Fibroblast of villous mesenchyme (primary cell): ENCODE measurements at places on chromosomes 3 and 15. TPM values are rescaled to one million over a fixed set of nuclear protein-coding genes. Genes with fewer than 3 reads are reported as not detected.

DNA sequence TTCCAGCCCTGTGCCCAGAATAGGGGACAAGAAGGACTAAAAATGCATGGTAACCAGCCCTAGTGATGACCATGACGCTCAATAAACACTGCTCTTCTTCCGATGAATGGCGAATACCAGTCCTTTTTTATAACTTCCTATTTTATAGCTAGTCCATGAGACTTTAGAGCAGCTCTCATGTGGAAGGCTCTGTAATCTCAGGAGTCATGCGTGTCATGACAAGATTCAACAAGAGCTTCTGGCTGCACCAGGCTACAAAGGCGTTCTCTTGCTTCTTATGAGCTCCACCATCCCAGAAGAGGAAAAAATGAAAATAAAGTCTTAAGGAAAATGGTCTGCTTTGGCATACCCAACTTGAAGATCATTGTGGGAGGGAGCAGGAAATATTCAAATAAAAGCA, 141.0 kb downstream of the TMCO5A start:
- DNase-seq = no peak

The INKA1 gene
- total RNA-seq = 4.7 and 11.0 TPM in 2 replicates

The NRROS gene
- total RNA-seq = under 0.01 and 0.32 TPM in 2 replicates

The PDZRN3 gene
- 32.5 and 33.7 TPM in 2 replicates for total RNA-seq

DNA sequence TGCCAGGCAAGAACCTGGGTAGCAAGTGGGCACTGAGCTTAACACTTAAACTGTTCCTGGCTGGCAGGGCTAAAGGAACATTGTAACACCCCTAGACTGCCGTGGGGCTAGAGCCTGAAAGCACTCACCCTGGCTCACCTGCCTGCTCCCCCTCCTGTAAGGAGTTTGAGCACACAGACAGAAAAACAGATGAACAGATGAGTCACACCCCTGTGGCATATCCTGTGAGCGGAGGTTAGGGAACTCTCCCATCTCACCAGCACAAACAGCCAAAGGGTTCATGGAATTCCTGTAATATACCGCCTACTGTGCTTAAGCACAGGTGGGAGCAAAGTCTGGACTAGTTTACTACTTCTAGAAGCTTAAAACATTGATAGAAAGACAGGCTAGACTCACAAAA, 300.1 kb downstream of the ROBO1 start:
- DNase-seq = no peak

GRCh38 chr15:100705065-100705464, 102.7 kb downstream of the ASB7 start:
- no peak for DNase-seq

- DNase-seq = no peak
Measured at GRCh38 chr15:59654046-59654445, 3.3 kb downstream of the GTF2A2 start.

The BFSP2 gene
- not detected in 2 replicates for total RNA-seq

DNA sequence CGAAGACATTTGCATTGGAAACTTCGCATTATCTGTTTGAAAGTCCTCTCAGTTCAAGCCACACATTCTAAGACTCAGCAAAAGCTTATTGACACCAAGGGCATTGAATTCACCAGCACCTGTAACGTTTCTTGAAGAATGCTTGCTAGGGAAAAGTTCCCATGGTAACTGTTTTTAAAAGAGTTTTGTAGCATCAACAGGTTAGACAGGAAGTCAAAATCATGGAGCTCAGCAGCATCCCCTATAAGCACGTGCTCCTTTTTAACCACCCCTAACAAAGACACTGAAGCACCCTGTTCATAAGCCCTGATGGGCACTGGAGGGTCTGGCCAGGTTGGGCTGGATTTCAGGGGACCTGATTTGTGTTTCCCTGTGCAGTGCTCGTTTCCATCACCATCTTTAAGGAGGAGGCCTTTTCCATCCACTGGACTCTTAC, 229.7 kb upstream of the BHLHE40 start:
- DNase-seq = no peak
